Tibial artery (tissue), 4 donors: ENCODE measurements at places on chromosomes 7 and 10.

- no peak for DNase-seq
Observed at GRCh38 chr7:95001815-95002561, 94.6 kb downstream of the PPP1R9A start.

GRCh38 chr10:62018131-62018911, 116.8 kb downstream of the ARID5B start:
- DNase-seq: no peak

GRCh38 chr7:22581099-22581498, 81.1 kb upstream of the STEAP1B start:
- no peak for DNase-seq

GRCh38 chr10:130751851-130752250, 559.7 kb downstream of the TCERG1L start:
- peak; percentile 39 for DNase-seq

DNA sequence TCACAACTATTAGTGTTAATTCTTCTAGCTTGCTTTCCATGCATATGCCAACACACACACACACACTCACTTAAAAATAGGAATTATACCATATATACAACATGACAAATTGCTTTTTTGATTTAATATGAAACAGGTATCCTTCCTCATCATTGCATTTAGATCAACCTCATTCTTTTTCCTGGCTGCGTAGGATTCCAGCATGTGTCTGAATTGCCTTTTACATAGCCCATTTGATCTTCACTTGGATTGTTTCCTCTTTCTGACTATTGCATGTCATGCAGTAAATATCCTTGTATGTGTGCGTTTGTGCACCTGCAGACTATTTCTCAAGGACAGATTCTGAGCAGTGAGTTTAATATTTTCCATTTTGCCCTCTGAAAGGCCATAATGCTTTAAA, 28.2 kb downstream of the TACR2 start:
- no peak for DNase-seq

DNA sequence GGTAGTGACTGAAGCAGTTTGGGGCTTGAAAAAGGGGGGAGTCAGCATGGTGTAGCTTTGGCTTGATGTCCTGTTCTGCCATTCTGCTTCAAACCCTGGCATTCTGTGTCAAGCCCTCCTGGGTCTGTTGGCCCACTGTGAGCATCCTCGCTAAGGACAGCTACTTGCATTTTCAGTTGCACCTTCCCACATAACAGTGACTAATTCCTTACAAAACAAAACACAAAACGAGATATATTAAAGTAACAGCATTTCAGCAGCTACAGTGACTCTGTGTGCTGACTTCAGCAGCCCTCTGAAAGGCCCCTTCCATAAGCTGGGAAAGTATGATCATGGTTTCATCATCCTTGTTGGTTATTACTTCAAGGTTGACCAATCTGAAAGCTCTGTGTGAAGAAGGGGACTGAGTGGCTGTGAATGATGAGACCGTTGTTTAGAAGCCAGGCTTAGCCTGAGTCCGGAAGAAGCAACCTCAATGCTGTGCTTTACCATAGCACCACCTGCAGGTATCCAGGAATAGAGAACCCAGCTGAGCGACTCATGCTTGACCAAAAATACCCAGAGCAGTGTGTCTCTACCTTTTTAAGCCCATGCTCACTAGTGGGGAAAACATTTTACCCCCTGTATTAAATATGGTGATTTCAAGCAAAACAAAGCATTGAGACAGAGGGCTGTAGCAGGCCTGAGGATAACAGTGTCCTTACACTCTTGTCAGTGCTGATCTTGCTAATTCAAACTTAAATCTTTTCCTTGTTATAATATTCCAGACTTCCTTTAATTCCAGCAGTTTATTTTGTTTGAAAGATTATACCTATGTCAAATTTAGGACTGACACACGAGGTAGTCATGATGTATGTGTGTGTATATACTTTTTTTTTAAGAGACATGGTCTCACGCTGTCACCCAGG, 42.6 kb upstream of the CC2D2B start:
- peak; percentile 31 for DNase-seq

DNA sequence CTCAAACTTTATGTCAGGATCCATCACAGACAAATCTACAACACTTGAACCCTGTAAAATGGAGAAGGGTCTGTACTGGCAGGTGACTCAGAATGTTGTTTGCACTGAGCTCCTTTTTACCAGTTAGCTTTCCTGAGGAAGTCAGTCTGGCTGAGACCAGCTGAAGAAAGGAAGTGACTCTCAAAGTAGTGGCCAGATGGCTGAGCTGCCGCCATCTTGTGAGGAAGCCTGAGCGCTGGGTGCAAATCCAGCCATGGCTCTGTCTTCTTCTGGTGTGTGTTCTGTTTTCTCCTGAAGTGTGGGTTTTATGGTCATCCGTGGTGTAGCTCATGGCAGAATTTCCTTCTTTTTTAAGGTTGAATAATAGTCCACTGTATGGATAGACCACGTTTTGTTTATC, 25.5 kb upstream of the ECHDC3 start:
- DNase-seq: no peak

DNA sequence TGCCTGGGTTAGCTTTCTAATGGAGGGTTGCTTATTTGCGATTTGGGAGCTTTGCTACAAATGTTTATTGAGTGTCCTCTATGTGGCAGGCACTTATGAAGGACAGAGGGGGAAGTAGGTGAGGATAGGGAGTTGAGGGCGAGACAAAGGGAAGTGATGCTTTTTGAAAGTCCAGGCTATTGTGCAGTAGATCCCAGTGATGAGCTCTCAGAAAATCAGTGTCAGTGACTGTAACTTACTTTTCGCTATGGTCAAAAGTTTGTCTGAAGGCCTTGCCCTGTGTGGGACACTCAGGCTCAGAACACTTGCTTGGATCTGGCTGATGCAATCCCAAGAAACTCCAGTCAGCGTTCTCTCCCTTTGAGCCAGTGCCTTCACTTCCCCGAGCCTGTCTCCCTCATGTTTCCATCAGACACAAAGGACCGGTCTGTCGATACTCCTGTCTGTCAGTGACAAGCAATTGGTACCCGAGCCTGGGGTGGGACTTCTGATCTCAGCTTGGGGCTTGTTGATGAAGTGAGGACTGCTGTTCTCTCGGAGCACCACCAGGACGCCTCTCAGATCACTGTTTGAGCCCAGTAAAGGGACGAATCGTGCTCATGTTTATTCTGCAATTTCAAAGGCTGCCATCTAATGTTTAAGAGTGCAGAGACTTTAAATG, 63.1 kb upstream of the SORCS3 start:
- no peak for DNase-seq

GRCh38 chr7:66247380-66248078, 42.4 kb downstream of the TPST1 start:
- DNase-seq: no peak

DNA sequence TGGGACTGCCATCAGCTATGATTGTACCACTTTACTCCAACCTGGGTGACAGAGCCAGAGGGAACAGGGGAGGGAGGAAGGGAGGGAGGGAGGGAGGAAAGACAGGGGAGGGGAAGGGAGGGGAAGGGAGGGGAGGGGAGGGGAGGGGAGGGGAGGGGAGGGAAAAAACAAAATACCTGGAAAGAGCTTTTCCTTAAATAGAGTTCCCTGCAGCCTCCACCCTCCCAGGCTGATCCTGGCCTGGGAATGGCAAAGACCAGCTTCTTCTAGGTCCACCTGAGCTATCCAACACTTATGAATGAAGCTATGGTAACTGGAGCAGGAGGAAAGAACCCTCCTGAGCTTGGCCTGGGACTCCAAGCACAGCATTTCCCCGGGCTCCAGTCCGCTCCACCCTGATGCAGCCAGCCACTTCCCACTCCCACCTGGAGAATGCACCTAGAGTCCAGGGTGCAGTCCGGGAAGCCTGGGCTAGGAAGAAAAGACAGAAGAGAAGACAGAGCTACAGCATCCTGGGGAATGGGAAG, 66.1 kb downstream of the GRID1 start:
- DNase-seq: no peak

DNA sequence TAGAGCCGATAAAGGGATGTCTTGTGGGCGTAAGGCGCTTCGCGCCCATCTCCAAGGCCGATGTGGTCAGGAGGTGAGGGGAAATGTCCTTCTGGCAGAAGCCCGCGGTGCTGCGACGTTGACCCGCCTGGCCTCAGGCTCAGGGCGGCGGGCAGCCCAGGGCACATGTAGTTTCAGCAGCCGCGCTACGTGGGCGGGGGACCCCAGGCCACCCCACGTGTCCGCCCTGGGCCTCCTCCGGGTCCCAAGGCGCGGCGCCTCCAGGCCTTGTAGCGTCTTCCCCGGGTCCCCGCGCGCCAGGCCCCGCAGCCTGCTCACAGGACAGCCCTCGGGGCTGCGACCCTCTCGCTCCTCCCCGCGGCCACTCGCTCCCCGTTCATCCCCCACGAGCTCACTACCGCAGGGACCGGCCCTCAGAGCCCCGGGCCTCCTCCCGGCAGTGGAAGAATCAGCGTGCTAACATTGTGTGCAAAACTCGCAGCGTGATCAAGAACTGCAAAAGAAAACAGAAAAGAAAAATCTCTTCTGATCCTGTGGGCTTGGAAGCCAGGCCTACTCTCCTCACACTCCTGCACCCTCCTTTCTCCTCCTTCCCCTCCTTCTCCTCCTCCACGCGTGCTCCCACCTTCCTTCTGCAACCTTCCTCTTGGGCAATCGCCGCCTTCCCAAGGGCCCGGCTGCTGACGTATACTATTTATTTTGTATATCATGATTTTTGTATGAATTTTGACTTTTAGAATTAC, 4.4 kb upstream of the TBX20 start:
- no peak for DNase-seq

DNA sequence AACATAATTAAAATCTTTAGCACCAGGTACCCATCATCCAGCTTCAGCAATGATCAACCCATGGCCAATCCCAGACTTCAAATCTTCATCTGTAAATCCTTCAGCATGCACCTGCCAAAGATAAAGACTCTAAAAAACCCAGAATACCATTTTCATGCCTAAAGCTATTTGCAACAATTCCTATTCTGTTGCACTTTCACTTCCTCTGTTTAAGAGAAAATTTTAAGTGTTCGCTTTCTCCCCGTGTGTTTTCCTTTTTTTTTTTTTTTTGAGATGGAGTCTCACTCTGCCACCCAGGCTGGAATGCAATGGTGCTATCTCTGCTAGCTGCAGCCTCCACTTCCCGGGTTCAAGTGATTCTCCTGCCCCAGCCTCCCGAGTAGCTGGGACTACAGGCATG, 31.8 kb upstream of the HTR5A start:
- DNase-seq: no peak

- peak; percentile 63 for DNase-seq
Observed at GRCh38 chr7:36084485-36085091, 68.5 kb upstream of the EEPD1 start.

DNA sequence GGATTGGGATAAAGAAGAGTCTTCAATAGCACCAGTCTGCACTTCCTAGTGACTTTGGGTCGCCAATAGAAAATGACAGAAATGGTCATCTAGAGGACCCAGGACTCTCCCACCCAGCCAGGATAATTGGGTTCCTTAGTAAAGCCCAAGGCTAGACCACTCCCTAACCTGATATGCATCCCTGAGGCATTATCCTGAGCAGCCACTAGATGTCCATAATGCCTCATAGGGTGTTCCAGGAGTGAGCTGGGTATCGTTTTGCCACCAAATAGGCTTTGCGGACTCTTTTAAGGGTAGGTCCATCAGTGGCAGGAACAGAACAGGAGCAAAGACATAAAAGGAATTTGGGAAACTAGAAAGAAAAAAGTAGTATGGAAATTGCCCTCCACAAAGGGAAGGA, 4.5 kb upstream of the LRRC4 start:
- DNase-seq: no peak

DNA sequence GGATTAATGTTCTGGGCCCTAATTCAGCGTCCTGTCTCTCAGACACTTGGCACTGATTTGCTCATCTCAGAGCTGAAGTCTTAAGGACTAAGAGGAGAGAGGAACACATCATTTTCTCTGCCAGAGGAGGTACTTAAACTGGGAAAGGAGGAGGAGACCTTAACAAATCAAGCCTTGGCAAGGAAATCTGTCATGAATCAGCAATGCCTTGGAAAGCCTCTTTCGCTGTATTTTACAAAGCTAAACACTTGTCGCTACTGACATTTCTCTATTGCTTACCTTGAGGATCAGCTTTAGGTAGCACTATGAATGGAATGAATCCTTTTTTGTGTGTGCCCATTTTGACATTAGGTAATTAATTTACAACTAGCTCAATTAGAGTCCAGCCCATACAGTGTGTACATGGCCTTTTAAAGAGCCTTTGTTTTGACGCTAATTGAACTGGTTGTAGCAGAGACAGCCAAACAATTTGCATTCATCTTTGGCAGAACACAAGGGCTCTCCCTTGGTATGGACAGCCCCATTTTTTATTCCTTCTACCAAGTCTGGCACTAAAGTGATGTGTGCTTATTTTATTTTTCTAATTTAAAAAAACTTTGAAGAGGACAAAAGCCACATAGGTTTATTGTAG, 37.4 kb downstream of the AUTS2 start:
- no peak for DNase-seq

- DNase-seq: no peak
Observed at GRCh38 chr7:124076841-124077240, 44.0 kb upstream of the TMEM229A start.

GRCh38 chr7:73799282-73800141, 29.4 kb upstream of the CLDN3 start:
- DNase-seq: no peak

DNA sequence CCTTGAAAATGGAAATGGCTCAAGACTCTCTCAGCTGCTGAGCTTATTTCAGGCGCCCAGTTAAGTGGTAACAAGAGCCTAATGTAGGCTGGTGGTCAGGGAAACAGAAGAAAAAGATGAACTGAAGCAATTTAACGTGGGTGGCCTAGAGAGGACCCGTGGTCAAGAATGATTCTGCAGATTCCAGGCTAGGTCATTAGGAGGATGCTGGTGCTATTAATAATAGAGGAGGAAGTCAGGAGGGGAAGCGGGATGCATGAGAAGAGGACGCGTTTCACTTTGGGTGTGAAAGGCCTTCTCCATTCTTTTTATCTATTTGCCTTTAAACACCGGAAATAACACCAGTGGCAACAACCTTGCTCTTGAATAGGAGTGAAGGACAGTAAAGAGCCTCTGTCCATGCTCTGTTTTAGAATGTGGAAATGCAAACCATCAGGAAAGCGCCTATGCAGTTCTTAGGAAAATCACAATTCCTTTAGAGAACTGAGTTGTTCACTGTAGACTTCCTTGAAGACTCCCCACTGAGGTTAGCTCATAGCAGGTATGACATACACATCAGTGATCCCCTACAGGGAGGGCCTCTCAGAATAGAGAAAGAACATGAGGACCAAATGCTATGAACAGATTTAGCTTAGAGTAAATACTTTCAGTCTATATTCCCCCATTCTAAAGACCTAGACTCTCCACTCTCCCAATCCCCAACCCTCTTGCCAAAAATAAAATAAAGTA, 8.6 kb downstream of the LIPA start:
- no peak for DNase-seq

DNA sequence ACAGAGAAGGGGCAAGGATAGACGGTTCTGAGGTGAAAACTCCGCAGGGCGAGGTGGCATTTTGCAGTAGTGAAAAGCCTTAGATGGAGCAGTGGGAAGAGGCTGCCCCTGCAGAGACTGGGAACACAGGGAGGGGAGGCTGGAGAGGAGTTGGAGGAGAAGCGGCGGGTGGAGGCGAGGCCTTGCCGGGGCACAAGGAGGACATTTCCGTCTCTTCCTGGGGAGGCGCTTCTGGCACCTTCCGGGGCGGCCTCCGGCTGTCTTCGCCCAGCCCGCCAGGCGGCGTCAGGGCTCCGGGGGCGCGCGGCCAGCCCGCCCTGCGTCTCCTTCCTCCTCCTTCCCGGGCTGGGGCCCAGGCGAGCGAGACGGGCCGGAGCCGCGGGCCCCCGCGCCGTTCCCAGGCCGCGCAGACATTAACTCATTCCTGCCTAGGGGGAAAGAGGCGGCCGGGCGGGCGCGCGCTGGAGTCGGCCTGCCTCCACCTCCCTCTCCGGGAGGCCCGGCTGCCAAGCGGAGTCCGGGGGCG, 42.7 kb downstream of the LDB3 start:
- DNase-seq: peak; percentile 95
